ENCODE measurements at places on chromosomes 4 and X.

DNA sequence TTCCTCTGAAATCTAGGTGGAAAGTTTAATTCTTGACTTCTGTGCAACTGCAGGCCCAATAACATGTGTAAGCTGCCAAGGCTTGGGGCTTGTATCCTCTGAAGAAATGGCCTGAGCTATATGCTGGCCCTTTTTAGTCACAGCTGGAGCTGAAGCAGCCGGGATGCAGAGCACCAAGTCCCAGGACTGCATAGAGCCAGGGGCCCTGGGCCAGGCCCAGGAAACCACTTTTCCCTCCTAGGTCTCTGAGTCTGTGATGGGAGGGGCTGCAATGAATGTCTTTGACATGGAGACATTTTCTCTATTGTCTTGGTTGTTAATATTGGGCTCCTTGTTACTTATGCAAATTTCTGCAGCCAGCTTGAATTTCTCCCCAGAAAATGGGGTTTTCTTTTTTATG lies 588.5 kb downstream of the CENPC start:
- DNase-seq = no peak

GRCh38 chr4:96767815-96768480 lies 928.1 kb downstream of the PDHA2 start:
- DNase-seq = no peak

- no peak for DNase-seq
Observed at GRCh38 chrX:107600366-107600765, 27.9 kb upstream of the PRPS1 start.

DNA sequence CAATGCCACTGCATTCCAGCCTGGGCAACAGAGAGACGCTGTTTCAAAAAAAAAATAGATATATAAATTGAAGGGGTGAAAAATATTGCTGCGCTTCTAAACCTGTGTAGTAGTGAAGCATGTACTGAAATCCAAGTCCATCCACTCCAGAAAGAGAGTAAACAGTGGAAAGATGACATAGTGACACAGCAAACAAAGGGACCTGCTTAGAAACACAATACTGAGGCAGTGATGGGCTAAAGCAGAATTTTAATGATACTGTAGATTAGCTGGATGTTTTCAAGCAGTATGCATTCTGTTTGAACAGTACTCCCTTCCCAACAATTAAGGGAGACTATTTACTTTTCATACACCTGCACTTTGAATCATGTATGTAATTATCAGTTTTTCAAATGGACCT lies 42.5 kb downstream of the TFDP3 start:
- no peak for DNase-seq

- DNase-seq = no peak
Observed at GRCh38 chr4:8168232-8168631, 9.6 kb upstream of the ABLIM2 start.

GRCh38 chr4:7752649-7753048 lies 187.0 kb downstream of the AFAP1 start:
- no peak for DNase-seq

GRCh38 chrX:2545144-2545543 lies 44.4 kb upstream of the DHRSX start:
- no peak for DNase-seq

GRCh38 chr4:155559915-155560314 lies 106.7 kb upstream of the GUCY1A1 start:
- no peak for DNase-seq

DNA sequence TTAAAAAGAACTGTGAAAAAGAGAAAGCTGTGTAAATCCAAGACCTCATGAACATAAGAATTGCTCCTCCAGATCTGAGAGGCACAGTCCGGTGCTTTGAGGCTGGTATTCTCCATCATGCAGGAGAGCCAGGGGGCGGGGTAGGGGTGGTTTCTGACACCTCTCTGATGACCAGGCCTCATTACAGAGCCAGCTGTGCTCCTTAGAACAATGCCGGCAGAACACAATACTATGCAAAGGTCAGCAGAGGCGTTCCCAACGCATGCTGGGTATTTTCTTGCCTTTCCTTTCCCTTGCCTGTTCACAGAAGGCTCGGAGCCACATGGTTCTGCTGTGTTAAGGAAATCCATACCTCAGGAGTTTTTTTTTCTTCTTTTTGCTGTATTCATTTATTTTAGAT lies 91.2 kb upstream of the SOD3 start:
- DNase-seq = no peak

GRCh38 chr4:140047786-140048185 lies 106.2 kb downstream of the MAML3 start:
- DNase-seq = no peak

GRCh38 chr4:94412658-94413038 lies 39.1 kb upstream of the PDLIM5 start:
- no peak for DNase-seq

DNA sequence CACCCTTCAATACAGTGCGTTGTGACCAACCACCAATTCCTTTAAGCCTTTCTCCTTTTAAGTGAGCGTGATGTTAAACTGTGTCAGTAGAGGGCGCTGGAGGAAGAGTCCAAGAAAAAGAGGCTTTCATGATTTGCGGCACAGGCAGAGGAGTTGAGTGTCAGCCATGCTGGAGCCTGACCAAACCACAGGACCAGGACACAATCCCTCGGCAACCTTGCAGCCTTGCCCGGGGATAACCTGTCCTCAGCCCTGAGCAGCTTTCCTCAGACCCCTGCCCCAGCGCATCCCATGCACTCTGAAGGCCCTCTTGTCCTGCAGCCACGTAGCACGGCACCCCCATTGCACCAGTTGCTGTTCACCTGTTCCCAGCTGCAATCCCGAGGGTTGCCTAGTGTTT lies 53.5 kb upstream of the SMIM31 start:
- DNase-seq = peak; percentile 41

DNA sequence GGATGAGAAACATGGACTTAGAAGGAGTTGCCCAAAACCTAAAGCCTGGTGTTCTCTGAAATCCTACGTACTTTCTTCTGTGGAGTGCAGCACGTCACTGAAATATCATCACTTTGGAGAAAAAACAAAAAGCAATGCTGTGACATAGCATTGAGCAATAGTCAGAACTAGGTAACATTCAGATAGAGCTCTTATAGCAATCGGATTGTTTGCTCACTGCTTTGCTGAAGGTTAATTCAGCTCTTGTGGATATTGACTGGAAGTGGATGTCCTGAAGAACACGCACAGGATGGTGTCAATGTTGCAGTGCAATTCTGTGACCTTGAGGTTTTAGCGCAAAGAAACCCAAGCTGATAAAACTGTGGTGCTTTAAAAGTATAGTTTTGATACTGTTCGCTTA lies 114.2 kb upstream of the GRXCR1 start:
- DNase-seq = no peak

- no peak for DNase-seq
Observed at GRCh38 chrX:18441780-18442367, 16.5 kb downstream of the CDKL5 start.

- DNase-seq = no peak
Observed at GRCh38 chrX:21738210-21738949, 19.5 kb downstream of the SMPX start.

GRCh38 chr4:110287130-110287529 lies 88.7 kb upstream of the ELOVL6 start:
- no peak for DNase-seq

DNA sequence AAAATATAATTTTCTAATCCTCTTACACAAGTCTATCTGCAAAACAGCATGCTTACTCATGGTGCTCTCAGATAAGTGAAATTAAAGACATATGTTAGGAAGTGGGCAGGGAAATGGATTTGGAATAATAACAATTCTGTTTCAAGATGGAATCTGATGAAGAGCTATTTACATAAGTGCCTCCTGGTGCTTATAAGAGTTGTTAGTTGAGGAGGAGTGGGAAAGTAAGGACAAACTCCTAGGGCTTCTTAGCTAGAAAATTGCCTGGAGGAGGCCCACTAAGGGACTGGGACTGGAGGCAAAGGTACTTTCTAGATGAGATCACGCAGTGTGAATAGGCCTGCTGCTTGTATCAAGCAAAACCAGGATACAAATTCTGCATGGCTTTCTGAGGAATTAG lies 939.8 kb downstream of the GLUD2 start:
- no peak for DNase-seq

- no peak for DNase-seq
Observed at GRCh38 chr4:157143369-157143768, 67.4 kb downstream of the GLRB start.

GRCh38 chrX:110951472-110952269 lies 144.3 kb upstream of the PAK3 start:
- DNase-seq = no peak

DNA sequence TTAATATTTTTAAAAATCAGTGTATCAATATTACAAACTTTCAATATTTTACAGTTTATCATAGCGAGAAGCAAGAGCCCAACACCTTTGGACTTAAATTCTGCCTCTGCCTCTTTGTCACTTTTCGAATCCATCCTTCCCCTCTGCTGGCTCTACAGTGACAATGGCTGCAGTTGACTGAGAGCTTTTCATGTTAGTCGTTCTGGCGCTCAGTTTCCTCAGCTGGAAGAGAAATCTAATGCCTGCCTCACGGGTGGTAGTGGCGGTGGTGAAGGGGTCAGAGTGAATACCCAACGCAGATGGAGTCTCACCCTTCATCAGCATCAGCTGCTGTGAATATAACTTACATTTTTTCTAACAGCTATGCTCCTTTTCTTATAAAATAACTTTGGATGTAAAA lies 144.8 kb downstream of the NWD2 start:
- no peak for DNase-seq

DNA sequence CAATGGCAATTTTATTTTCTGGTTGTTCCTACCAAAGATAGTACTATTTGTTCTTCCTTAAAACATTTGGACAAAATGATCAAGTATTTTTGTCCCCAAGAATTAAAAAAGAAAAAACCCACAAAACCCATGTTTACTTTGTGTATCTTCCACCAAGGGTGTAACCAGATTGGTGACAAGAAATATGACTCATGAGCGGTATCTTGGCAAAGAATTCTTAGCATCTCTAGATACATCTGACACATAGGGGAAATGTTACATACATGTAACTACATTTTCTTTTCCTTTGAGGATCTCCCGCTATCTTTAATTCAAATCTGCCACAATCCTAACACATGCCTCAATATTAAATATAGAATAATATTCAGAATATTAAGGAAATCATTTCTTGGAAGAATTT lies 78.7 kb downstream of the WDFY3 start:
- DNase-seq = no peak

DNA sequence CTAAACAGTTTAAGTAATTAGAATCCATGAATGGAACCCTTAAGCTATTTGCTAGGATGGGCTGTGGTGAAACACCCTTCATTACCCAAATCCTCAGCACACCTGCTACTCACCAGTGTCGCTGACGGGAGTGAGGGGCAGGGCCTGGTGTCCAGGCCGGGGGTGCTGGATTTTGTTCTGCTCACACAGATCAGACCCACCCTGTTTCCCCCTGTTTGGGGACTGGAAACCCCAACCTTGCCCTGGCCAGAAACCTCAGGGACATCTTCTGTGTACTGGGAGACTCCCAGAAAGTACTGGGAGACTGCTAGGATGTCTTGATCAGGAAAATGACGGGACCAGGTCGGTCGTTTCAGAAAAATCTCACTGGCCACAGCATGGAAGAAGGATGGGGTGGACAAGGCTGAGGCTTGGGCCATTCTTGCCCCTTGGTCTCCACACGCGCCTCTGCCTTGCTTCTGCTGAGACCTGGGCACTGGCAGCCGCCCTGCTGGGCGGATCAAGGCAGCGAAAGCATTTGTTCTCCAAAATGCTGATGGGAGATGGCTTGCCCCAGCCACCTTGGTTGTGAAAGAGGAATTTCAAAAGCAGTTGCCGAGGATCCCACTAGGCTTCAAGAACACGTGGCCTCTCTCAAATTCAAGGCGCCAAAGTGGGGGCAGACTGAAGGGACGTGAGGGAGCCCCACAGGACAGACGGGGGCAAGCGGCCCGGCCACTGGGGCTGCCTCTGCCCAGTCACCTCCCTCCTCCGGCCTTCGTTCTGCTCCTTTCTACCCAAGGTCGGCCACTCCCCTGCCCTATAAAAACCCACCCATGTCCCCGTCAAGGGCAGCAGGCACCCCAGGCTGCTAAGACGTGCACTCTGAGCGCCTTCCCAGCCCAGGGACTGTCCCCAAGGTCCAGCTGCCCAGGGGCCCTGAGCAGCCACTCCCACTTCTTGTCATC lies 23.5 kb upstream of the PDE6B start:
- no peak for DNase-seq

DNA sequence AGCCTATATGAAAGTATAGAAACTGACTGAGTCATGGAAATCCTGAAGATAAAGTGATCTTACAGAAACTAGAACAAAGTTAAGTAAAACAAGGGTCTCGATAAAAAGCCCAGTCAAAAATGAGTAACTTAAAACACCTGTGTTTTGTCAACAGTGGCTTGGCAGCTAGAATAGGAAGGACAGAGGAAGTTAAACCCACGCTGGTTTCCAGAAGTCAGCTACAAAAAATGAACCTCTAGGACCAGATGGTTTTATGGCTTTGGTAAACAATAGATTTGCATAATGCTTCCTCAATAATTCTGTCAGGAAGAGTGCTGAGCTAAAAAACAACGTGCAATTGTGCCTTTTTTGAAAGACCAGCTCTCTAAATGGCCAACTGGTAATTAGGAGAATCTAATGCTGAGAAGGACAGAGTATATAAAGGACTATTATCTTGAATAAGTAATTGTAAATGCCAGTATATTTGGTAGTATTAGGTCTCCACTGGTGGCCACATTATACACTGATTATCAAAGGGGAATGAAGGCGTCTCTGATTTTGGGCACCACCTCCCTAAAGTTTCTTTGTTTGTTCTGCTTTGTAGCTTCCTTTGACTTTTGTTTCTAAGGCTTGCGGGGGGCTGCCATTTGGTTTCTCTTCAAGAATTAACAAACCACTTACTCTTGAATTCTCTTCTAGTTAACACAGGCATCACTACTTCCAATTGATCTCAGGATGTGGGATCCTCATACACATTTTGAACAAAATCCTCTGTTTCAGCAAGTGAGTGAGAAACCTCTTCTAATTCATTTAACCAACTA lies 72.2 kb upstream of the PPP3CA start:
- no peak for DNase-seq

DNA sequence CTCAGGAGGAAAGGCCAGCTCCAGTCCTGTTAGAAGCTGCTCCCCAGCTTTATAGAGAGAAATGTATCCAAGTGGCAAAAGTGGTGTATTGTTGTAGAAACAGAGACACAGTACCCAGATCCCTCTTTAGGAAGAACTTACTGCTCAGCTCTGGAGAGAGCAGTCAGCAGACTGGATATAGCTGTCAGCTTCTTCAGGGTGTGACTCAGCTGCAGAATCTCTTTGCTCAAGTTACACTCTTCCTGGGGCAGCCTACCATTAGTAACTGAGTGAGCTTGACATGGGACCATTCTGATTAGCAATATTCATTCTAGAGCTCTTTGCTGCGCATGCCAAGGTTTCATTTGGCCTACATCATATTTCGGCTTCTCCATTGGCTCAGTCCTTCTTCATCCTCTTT lies 40.5 kb downstream of the ATP1B4 start:
- no peak for DNase-seq

- DNase-seq = no peak
Observed at GRCh38 chrX:135639066-135639780, 74.2 kb upstream of the CT45A1 start.

- DNase-seq = no peak
Observed at GRCh38 chrX:10121787-10122186, 35.0 kb upstream of the CLCN4 start.
